ENCODE measurements at places on chromosomes 6 and 20.

- DNase-seq, result no peak
Observed at GRCh38 chr20:13458860-13459451, 179.8 kb downstream of the TASP1 start.

DNA sequence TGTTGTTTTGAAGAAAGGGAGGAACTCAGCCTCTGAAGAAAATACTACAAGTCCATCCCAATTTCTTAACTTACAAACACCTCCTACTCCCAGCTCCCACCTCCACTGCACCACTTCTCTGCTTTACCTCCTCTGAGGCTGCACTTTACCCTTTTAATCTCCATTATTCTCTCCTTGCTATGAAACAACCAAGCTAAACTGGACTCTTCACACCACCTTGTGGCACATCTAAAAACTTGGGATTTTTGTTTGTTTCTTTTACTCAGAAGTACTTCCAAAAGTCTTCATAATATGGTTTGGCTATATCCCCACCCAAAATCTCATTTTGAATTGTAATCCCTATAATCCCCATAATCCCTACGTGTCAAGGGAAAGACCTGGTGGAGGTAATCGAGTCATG, 142.2 kb downstream of the MOXD1 start:
- no peak for DNase-seq

GRCh38 chr6:102075539-102075938, 682.0 kb downstream of the GRIK2 start:
- DNase-seq, result no peak

DNA sequence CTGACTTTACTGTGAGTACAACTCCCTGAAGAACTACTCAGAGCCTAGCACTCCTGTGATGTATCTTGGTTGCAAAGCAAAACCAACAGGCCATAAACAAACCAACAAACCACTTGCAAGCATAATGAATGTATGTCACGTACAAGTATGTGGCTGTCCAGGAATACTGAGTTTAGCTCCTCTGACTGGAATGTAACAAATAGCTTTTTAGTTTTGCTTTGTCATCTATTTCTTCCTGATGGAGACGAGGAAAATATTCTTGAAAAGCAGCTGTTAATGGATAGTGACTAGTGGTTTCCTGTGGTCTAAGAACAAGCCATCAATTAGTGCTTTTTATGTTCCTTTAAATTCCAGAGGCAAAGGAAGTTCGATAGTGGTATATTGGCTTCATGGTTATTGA, 101.9 kb upstream of the LY86 start:
- DNase-seq, result no peak

- DNase-seq, result no peak
Observed at GRCh38 chr6:156886409-156886808, 109.2 kb downstream of the ARID1B start.

DNA sequence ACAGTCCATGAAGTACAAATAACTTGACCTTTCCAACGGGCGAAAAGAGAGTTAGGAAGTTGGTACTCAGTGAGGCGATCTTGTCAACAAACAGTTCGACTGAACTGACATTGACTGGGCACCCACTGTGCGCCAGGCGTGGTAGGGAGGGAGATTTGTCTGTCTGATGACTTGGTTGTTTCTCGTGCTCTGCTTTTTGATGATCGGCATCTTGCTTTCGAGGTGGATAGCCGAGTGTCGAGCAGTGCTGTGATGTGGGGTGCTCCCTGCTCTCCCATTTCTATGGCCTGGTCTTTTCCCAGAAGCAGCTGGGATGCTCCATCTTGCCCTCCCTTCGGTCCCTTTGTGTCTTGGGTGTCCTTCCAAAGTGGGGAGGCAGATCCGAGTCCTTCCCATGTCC, 30.4 kb downstream of the RPP40 start:
- no peak for DNase-seq

- no peak for DNase-seq
Observed at GRCh38 chr6:166236596-166236995, 68.9 kb upstream of the TBXT start.

GRCh38 chr20:51176876-51177275, 154.0 kb upstream of the KCNG1 start:
- no peak for DNase-seq

DNA sequence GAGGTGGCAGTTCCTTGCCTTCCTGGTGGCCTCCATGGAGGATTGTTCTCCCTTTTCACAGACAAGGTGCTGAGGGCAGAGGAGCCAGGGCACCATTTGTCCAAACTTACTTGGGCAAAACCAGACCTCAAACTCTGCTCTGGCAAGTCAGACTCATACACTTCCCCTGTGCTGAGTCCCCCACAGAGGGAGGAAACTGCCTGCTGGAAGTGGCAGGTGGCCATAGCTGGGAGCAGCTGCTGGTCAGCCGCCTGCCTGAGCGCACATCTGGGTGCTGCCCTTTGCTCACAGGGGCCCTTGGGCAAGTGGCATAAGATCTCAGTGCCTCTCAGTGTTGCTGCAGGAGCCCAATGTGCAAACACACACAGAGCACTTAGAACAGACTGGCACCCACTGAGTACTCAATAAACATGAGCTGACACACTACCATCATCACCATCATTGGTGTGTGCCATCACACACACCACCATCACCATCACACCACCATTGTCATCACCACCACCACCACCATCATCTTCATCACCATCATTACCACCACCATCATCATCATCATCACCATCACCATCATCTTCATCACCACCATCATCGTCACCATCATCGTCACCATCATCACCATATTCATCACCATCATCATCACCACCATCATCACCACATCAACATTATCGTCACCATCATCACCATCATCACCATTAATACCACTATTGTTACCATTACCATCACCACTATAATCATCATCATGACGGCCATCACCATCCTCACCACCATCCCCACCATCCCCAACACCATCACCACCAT, 17.6 kb downstream of the NOL4L start:
- no peak for DNase-seq

GRCh38 chr6:49552596-49552995, 2.1 kb downstream of the C6orf141 start:
- DNase-seq, result no peak

DNA sequence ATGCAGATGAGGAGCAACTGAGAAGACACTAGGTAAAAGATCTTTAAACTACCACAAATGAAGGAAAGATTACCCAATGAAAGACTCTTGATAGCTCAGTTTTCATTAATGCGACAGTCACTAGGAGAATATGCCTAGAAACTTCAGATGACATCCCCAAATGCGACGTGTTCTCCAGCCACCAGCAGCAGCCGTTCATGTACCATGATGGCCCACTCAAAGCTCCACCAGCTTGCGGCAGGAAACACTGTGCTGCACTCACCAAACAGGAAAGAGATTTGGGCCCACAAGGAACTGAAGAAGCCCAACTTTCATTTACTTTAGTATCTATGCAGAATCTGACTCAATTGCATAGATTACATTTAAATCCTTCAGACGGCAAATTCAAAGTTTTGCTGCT, 7.5 kb downstream of the DIDO1 start:
- no peak for DNase-seq

GRCh38 chr6:152127432-152128165, 320.1 kb downstream of the ESR1 start:
- DNase-seq, result no peak

GRCh38 chr20:60064554-60065196, 106.5 kb downstream of the CDH26 start:
- DNase-seq, result no peak

GRCh38 chr20:50867805-50868204, 63.4 kb downstream of the ADNP start:
- DNase-seq, result no peak

- DNase-seq, result no peak
Observed at GRCh38 chr6:40358473-40359460, 228.4 kb downstream of the LRFN2 start.

DNA sequence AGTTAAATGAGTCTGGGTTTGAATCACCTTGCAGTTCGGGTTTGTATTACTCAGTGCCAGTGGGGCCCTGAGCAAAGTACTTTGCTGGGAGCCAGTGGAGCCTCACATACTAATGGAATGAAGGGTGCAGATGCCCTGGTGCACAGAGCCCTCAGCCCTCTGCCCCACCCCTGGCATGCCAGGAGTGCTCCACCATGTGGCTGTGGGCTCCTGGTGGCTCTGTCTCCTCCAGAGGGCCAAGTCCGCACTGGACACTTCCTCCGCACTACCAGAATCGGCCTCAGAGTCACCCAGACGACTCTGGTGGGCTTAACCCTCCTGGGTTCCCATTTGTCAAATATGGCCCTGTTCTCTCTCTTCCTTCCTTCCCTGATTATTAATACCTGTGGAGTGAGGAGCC, 94.0 kb downstream of the STK35 start:
- no peak for DNase-seq

DNA sequence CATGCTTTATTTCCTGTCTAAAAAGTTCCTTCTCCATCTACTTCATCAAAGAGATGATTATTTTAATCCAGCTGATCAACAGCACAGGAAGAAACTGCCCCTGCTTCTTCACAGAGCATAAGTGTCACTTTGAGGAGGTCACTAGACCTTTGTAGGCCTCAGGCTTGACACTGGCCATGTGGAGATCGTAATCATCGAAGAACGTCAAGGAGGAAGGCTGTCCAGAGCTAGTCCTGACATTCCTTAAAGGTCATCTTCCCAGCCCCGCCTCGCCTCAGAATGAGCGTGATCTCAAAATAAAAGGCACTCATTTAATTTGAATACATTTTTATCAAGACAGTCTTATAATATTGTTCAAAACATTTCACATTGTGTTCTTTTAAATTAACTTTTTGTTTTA, 445.7 kb upstream of the CDH4 start:
- no peak for DNase-seq

DNA sequence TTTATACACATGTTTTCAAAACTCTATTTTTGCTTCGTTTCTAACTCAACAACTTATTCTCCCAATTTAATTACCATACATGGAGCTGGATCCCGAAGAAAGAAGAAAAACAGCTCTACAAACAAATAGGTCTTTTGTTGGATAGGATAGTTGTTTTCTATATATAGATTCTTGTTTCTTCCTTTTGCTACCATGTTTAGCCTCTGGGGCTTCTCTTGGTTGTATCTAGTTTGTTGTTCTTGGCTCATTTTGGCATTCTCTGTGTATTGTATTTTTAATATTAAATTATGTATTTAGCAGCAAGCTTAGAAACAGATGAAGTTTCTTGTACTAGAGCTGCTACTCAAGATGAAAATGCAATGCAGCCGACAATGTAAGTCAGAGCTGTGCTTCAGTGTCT, 60.9 kb downstream of the PLCB4 start:
- DNase-seq, result no peak

- DNase-seq, result no peak
Observed at GRCh38 chr20:25040438-25040831, 17.5 kb downstream of the ACSS1 start.

GRCh38 chr6:106134087-106134770, 48.1 kb downstream of the PRDM1 start:
- no peak for DNase-seq

DNA sequence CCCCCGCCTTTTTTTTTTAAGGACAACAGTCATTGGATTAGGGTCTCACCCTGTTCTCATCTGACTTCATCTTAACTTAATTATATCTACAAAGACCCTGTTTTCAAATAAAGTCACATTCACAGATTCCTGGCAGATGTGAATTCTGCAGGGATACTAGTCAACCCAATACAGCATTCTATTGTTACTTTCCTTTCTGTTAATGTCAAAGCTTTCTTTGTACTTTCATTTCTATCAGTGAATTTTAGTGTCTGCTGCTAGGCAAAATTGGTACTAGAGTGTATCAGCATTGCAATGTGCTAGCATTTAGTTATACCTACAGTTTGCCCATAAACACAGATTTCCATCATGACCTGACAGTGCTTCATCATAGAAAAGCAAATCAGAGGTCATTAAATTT, 281.9 kb downstream of the CDKAL1 start:
- DNase-seq, result no peak

DNA sequence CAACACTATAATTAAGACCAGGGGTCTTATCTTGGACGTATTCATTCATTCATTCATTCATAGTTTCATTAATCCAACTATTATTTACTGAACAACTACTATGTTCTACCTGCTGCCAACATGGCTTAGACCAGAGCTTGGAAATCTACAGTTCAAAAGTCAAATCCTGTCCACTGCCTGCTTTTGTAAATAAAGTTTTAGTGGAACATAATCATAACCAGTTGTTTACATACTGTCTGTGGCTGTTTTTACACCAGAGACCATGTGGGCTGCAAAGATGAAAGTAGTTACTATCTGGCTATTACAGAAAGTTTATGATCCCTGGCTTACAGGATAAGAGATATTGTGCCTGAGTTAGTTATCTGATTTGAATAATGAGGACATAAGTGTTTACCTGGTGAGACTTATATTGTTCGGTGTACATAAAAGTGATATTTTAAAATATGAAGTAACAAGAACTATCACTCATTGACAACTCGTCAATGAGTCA, 567.7 kb downstream of the TFAP2B start:
- no peak for DNase-seq

- no peak for DNase-seq
Observed at GRCh38 chr6:105935416-105935815, 150.7 kb upstream of the PRDM1 start.

DNA sequence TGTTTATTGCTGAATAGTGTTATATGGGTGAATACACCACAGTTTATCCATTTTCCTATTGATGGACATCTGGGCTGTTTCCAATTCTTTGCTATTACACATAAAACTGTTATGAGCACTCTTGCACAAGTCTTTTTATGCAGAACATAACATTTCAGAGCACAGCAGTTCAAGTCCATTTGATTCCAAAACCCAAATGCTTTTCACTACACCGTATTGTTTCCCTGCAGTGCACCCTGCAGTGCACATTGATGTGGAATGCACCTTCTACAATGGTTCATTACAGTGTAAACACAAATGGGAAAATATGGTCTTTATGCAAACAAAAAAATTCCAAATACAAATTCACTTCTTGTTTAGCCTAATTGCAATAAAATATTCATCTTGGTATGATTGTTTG, 3.6 kb upstream of the SLC2A12 start:
- DNase-seq, result no peak

- DNase-seq, result no peak
Observed at GRCh38 chr6:154347981-154348380, 8.6 kb downstream of the IPCEF1 start.

GRCh38 chr6:45554591-45554990, 176.9 kb upstream of the SUPT3H start:
- no peak for DNase-seq

- no peak for DNase-seq
Observed at GRCh38 chr6:92706976-92707375, 712.4 kb downstream of the EPHA7 start.

- no peak for DNase-seq
Observed at GRCh38 chr6:54327631-54328030, 19.4 kb downstream of the TINAG start.

DNA sequence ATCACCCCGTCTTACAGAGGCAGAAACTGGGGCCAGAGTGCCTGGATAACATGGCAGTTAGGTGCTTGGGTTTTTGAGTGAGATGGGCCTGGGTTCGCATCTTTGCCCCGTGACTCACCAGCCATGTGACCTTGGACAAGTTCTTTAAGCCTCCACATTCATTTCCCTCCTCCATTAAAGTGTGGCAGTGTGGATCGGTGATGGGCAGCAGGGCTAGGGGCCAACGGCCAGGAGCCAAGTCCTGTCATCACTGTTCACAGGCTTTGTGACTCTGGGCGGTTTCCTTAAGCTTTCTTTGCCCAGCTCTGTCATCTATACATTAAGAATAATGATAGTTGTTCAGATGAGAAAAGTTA, 85.5 kb upstream of the PMEPA1 start:
- no peak for DNase-seq

GRCh38 chr6:34028691-34029360, 117.1 kb downstream of the GRM4 start:
- DNase-seq, result no peak
